ENCODE measurements at places on chromosomes 4 and X.

DNA sequence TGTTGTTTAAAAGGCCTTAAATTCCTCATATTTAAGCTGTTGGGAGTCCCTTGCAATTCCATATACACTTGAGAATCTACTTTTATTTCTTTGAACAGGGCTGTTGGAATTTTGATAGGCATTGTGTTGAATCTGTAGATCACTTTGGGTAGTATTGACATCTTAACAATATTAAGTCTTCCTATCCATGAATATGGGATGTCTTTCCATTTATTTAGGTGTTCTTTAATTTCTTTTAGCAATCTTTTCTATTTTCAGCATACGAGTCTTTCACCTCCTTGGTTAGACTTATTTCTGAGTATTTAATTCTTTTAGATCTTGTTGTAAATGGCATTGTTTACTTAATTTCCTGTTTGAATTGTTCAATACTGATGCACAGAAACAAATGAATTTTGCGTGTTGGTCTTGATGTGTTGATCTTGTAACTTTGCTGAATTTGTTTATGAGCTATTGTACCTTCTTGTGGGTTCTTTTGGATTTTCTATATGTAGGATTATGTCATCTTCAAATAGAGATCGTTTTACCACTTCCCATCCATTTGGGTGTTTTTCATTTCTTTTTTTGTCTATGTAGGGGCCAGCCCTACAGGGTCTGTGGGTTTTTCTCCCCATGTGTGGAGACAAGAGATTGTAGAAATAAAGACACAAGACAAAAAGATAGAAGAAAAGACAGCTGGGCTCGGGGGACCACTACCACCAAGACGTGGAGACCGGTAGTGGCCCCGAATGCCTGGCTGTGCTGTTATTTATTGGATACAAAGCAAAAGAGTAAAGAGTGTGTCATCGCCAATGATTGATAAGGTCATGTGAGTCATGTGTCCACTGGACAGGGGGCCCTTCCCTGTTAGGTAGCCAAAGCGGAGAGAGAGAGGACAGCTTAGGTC is 18.2 kb upstream of the CTBP1 start:
- DNase-seq: no peak

DNA sequence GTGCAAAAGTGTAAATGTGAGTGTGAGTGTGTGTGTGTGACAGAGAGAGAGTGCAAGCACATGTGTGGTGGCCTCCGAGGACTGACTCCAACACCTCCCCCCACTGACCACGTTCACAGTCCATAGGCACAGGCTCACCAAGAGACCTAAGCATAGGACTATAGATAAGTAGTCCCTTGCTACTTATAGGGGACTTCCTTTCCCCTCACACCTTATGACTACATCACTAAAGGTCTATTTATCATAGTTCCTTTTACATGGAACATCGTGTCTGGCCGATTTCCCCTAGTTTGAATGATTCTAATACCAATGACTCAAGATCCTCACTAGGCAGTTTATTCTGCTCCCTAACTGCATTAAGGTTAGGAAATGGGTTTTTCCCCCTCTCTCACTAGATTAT is 17.8 kb downstream of the FRMPD3 start:
- no peak for DNase-seq

DNA sequence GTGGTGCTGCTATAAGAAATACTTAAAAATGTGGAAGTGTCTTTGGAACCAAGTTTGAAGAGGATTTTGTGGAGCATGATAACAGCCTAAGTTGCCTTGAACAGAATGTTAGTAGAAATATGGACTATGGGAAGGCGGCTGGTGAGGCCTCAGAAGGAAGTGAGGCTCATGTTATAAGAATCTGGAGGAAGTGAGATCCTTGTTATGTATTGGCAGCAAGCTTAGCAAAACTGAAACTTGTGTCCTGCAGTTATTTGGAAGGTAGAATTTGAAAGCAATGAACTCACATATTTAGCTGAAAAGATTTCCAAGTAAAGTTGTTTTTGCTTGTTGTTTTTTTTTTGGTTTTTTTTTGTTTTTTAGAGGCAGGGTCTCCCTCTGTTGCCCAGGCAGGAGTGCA is 13.6 kb upstream of the MED14 start:
- DNase-seq: no peak

- no peak for DNase-seq
Measured at GRCh38 chr4:2667428-2667827, 88.7 kb downstream of the TNIP2 start.

Data from stimulated activated CD4-positive, alpha-beta T cell treated with anti-CD3 and anti-CD28 coated beads, Interleukin-1b, Interleukin-23, amount 100 ng/mL, for 1 hour (primary cell).